NCI-H187 treated with DMSO at 0.1 percent for 48 hours (cell line): ENCODE measurements at places on chromosomes 16 and 17.
A peak's percentile ranks its signal among the peaks of the same experiment; 100 is the strongest.

DNA sequence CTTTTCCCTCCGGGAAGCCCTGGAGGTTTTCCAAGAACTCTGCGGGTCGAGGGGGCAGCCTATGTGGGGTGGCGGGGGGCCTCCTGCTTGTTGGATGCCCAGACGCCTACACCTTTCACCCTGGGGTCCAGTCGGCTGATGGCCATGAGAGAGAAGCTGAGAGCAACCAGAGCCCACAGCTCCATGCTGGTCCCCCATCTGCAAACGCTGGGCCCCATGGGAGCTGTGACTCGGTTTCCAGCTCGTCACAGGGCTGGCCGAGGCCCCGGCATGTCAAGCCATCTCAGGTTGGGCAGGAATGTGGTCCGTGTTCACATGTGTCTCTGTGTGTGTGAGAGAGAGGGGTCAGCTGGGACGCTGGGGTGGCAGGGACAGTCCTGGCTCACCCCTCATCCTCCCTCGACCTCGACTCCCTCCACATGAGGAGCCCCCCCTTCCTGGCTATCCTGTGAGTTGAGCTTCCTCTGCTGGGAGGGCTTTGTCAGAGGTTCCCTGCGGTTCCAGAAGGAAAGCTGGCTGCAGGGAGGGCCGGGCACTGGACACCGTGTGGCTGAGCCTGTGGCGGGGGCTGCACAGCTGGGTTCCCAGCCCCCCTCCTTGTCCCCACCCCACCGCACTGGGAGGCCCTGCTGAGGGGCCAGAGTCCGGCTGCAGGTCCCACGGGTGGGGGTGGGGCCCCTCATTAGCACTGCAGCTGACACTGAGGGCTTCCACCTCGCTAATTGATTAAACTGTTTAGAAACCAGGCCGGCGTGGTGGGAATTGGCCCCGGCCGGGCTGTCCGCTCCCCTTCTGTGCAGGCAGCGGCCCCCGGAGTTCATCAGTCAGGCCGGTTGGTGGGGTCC lies 19.1 kb downstream of the METRNL start:
- no peak for DNase-seq

DNA sequence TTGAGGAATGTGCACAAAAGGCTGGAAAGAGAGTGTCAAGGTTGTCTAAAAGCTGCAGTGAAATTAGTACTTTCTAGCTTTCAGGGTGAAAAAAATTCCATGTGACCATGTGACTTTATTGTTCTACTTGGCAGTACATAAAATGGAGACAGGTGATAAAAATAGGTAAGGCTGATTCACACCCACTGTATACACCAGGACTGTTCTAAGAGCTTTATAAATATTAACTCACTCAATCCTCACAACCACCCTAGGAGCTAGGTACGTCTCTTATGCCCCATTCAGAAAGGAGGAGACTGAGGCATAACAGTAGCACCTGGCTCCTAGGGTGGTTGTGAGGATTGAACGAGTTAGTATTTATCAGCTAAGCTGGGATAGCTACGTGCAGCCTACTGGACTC lies 28.2 kb upstream of the DNAH17 start:
- DNase-seq = no peak

- no peak for DNase-seq
Measured at GRCh38 chr16:66293207-66293735, 73.2 kb upstream of the CDH5 start.

DNA sequence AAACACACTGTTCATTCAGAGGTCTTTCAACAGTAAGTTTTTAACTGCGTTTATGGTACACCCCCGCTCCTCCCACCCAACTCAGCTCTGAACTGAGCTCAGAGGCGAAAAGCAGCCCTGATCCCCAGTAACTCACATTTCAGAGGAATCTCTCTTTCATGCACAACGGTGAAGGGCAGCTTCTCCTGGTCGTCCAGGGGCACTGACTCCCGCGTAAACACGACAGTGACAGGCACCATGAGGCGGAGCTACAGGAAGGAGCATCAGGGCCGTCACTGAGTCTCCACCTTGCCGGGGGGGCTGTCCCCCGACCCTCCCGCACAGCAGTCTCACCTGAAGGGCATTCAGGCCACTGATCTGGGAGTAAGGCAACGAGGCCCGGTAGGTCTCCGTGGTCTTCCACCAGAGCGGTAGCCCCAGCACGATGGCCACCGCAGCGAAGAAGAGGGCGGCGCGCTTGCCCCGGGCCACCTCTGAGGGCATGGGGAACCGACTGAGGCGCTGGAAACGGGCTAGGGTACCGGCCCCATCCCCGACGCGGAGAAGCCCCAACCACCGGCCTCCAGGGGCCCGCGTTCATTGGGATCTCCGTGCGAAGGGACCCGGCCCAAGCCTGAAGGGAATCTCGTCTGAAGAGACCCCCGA lies 486 bp downstream of the PIGS start:
- no peak for DNase-seq

DNA sequence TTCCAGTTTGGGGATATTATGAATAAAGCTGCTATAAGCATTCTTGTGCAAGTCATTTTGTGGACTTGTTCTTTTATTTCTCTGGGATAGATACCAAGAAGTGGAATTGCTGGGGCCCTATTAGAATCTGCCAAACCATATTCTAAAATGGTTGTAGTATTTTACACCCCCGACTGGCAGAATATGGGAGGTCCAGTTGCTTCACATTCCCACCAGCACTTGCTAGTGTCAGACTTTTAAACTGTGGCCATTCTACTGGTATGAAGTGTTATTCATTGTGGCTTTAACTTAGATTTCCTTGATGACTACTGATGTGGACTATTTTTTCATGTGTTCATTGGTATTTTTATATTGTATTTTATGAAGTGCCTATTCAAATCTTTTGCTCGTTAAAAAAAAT lies 18.1 kb upstream of the NUP93 start:
- no peak for DNase-seq

DNA sequence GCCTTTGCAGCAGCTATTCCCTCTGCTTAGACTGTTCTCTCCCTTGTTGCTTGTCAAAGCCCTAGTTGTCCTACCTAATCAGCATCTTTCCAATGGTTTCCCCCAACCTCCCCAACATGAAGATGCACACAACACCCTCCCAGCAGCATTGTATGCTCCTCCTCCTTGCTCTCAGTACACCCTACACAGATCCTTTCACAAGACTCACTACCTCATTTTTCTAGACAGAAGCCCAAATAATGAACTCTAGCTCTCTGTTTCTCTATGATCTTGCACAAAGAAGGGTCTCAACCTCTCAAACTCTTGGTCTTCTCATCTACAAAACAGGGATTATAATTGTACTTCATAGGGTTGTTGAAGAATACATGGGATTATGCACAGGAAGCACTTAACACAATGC lies 19.4 kb downstream of the PSME3IP1 start:
- no peak for DNase-seq

DNA sequence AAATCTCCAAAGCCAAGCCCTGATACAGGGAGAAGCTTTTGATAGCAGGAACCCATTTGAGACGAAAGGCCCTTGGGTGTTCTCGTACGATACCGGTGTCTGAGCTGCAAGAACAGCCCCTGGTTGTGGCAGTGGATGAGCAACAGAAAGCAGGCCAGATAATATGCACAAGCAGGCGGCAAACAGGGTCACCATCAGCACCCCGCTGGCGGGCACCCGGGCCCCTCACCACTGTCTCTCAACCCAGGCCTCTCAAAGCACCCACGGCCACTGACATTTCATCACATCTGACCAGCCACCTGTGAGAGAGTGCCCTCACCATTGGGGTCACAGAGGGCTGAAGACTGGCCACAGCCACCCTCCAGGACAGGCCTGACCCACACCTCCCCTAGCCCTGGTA lies 230.4 kb downstream of the C16orf78 start:
- no peak for DNase-seq

DNA sequence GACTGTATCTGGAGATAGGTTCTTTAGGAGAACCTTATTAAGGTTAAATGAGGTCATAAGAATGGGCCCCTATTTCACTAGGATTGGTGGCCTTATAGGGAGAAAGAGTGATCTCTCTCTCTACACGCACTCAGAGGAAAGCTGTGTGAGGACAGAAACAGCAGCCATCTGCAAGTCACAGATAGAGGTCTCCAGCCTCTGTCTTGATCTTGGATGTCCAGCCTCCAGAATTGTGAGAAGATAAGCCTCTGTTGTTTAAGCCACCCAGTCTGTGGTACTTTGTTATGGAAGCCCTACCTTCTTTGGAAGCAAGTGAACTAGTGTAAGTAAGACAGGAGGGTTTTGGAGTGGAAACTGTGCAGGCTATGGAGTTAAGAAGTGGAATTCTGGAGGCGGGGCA lies 93.2 kb downstream of the ELAC2 start:
- DNase-seq = no peak

GRCh38 chr17:67052720-67053437 lies 8.5 kb downstream of the CACNG1 start:
- no peak for DNase-seq

GRCh38 chr17:57294629-57295501 lies 38.5 kb downstream of the MSI2 start:
- DNase-seq = peak; percentile 51

- DNase-seq = no peak
Measured at GRCh38 chr17:69320210-69320907, 6.6 kb downstream of the ABCA5 start.

GRCh38 chr17:74592087-74592990 lies at the start of gene CD300LD:
Gene CD300LD, minus strand, starts transcription at chr17:74592283. Its CDS starts 81 bp downstream, at chr17:74592202.
- DNase-seq = no peak

DNA sequence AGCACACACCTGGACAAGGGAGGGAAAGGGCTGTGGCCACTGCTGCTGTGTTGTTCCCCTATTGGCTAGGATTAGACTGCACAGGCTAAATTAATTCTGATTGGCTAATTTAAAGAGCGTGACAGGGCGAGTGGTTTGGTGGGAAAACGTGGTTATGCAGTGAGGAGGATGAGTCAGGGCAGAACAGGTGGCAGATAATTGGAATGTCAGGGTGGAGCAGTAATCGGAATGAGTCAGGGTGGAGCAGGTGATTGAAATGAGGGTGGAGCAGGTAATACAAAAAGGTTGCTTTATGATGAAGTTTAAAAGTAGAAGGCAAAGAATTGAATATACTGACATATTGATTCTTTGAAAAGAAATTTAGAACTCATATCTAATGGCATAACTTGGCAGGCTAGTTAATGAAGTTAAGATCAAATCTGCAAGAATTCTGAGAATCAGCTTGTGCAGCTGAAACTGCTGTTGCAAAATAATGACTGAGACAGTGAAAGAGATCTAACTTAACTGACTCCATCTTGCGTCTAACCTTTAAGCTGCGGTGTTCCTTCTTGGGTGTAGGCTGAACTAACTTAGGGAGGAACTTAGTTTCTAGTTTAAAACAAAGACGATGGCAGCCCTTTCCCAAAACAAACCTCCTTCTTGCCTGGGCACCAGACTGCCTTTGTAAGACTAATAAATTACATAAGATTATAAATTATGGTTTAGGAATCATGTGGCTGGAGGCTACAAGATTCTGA lies 174.3 kb downstream of the UTP18 start:
- no peak for DNase-seq

GRCh38 chr17:57671667-57672632 lies 73.1 kb downstream of the CCDC182 start:
- peak; percentile 32 for DNase-seq

GRCh38 chr17:9162275-9162985 lies 141.1 kb downstream of the NTN1 start:
- DNase-seq = no peak

DNA sequence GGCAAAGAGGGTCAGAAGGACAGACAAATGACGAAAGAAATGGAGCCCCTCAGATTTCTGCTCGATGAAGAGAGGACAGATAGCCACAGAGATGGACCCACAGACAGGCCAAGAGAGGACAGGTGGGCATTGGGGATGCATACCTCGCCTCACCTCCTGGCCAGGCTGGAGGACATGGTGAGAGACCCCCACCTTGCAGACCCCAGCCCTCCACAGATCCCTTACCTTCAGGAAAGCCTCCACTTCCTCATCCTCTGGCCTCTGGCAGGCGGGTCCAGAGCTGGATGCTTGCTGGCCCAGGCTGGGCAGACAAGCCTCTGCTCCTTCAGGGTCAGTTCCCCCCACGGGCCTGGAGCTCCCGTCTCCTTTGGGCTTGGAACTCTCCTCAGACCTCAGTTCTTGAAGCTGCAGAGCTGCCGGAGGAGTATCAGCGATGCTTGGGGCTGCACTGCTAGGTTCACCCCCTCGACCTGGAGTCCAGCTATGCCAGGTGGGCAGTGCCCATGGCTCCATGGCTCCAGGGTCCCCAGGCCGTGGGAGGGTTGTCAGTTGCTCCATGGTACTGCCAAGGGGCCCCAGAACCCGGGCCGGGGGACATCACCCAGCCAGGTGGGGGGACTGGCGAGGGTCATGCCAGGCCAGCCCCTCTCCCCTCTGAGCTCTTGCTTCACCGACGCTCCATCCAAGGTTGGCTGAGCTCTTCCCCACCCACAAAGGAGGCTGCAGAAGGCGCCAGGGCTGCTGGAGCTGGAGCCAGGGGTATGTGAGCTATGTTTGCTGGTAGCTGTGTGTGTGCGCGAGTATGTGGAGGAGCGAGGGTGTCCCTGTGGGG lies 1.0 kb downstream of the TSPOAP1 start:
- DNase-seq = no peak

- no peak for DNase-seq
Measured at GRCh38 chr16:54289945-54290832, 3.6 kb upstream of the IRX3 start.

GRCh38 chr16:88977018-88977811 lies at the start of gene CBFA2T3:
Gene CBFA2T3, minus strand, starts transcription at chr16:88977207. Its CDS starts 400 bp downstream, at chr16:88976807.
- no peak for DNase-seq

- no peak for DNase-seq
Measured at GRCh38 chr17:6512552-6512951, 43.8 kb downstream of the PITPNM3 start.

- no peak for DNase-seq
Measured at GRCh38 chr17:56486732-56487131, 106.8 kb upstream of the NOG start.

- no peak for DNase-seq
Measured at GRCh38 chr17:77560841-77561240, 397.7 kb upstream of the TNRC6C start.

GRCh38 chr16:27430923-27431484 lies 29.0 kb downstream of the IL21R start:
- no peak for DNase-seq
